Stimulated activated CD8-positive, alpha-beta memory T cell treated with anti-CD3 and anti-CD28 coated beads, Interleukin-4, amount 100 ng/mL, for 4 hours (primary cell): ENCODE measurements at places on chromosomes 2 and 18.

DNA sequence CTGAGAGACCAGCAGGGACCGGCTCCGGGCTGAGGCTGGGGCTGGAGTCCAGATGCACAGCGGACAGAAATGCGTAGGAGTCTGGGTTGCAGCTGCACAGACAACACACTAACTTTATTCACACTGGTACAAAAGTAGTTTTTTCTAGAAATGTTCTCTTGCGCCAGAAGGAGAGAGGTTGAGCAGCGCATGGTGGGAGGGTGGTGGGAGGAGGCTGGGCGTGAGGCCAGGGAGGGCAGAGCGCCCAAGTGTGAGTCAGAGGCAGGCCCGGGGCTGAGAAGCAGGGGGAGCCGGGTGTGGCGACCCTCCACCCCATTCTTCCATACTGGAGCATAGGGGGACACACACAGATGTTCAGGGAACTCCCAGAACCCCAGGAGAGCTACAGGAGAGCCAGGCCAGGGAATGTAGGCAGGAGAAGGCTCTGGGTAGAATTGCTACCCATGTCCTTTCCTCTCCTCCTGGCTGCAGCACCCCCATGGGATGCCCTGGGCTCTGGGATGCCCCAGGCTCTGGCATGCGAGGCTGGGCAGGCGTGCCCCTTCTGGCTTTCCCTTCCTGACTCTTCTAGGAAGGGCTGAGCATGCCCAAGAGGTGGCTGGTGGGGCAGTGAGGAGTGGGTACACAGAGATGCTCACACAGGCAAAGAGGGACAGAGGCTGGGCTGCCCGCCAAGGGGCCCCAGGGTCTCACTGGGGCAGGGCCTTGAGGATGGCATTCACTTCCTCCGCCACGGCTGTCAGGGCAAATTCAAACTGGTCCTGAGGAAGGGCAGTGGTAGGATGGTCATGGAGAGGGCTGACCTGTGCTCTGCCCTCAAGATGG is 10.6 kb downstream of the DNAJB2 start:
- DNase-seq: no peak

GRCh38 chr2:68594674-68595492 is 48.5 kb upstream of the PROKR1 start:
- DNase-seq: peak; percentile 2

- no peak for DNase-seq
Observed at GRCh38 chr2:161625314-161625919, 1.2 kb downstream of the SLC4A10 start.

- no peak for DNase-seq
Observed at GRCh38 chr2:43269706-43270105, 43.3 kb upstream of the ZFP36L2 start.

DNA sequence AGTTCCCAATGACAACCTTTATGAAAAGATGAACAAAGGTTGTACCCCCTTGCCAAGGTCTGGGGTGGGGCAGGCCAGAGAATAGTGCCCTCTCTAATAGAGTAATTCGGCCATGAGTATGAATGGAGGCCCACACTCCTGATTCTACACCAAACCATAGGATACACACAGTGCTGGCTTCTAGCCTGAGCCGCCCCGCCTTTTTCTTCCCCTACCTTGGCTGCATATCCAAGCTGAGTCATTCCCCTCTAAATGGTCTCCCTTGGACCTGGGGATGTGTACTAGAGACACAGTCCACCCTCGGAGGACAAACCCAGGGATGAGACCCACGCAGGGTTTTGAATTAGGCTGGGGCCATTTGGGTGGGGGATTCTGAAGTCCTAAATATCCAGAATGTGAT is 107.2 kb upstream of the CAPN13 start:
- DNase-seq: no peak

DNA sequence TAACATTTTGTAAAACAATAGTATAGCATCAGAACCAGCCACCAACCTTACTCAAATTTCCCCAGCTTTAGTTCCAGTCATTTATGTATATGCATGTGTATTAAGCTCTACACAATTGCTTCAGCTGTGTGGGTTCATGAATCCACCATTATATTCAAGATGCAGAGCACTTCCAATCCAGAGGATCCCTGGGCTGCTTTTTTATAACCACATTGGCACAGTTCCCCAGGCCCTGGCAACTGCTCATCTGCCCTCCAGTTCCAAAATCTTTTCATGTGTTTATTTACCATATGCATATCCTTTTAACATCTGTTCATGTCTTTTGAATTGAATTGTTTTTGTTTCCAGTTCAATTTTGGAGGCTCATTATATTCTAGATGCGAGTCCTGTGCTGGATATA is 482.9 kb upstream of the HS6ST1 start:
- no peak for DNase-seq

DNA sequence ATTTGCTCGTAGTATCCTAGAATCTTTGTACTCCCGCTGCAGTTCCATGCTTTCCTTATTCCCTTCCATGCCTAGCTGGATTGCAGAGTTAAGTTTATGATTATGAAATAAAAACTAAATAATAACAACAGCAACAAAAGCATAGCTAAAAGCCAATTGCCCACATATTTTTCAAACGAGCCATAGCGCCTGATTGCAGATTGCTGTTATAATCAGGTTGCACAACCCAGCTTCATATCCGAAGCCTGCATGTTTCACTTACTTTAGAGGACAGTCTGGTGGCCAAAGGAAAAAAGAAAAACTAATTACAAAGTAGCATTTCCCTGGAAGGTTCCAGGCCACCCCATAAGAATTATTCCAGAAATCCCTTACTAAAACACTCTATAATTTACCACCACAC is 31.9 kb upstream of the PNO1 start:
- no peak for DNase-seq

DNA sequence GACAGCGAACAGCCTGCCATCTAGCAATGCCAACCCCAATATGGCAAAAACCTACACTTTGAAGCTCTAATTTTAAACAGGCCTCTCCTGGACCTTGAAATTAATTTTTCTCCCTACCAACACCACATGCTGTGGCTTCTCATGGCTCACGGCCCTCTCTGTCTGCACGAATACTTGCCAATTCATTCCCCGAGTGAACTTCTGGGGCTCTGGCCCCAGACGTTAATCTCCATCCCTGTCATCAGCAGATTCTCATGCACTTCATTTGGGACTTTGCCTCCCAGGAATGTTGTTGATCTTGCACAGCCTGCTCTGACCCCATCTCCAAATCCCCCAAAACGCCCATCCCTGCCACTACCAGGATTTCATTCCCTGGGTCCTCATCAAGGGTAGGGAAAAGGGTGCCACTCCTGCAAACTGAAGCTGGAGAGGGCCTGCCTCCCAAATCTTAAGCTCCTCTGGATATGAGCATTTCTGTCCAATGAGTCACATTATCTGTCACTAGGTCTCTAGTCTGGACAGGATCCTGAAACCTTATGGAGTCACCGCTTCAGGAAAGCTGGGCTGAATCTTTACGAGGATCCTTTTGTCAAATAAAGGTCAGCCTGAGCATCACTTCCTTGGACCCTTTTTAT is 10.4 kb downstream of the FIGLA start:
- DNase-seq: no peak

DNA sequence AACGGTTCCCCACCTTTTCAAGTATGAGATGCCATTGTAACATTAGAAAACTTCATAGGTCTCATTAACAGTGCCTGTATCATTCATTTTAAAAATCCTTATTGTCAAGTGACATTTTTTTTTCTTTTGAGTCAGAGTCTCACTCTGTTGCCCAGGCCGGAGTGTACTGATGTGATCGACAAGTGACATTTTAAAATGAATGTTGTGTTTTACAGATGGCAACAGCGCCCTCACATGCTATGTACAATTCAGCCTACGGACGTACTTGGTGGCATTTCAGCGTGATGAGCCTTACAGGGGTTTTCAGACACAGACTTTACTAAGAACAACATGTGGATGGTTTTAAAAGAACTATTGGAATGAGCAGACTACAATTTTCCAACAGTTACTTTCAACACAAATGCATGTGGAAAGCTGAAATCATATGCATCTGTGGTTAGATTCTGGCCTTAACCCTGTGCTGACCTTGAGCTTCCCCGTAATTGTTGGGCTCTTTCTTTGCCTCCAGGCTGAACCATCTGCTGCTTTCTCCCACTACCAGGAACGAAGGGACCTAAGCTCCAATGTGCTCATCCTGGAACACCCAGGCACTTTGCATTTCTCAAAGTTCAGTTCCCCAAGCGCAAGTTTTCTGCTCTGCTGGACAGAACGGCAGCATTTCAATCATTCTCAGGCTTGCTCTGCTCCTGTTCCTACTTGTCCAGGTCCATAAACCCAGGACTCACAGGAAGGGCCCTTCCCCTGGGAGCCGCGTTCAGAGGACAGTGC is 119.9 kb upstream of the NDUFV2 start:
- DNase-seq: no peak

- no peak for DNase-seq
Observed at GRCh38 chr2:28471214-28471613, 24.6 kb upstream of the PLB1 start.
